D341Med (cell line): ENCODE measurements at places on chromosomes 6 and 20.

- DNase-seq: no peak
These were observed 132.9 kb upstream of the MCHR2 start for GRCh38 chr6:100126790-100127484.

DNA sequence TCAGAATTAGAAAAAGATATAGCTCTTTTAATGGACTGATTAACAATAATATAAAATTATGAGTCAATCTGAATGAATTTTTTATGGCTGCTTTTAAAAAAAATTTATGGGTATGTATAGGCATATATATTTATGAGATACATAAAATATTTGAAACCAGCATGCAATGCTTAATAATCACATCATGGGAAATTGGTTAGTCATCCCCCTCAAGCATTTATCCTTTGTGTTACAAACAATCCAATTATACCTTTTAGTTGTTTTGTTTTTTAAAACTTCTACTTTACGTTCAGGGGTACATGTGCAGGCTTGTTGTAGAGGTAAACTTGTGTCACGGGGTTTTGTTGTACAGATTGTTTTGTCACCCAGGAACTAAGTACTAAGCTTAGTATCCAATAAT, 63.4 kb upstream of the HMGCLL1 start:
- DNase-seq: no peak

- DNase-seq: no peak
These were observed 3.7 kb downstream of the KIF16B start for GRCh38 chr20:16569246-16570153.

DNA sequence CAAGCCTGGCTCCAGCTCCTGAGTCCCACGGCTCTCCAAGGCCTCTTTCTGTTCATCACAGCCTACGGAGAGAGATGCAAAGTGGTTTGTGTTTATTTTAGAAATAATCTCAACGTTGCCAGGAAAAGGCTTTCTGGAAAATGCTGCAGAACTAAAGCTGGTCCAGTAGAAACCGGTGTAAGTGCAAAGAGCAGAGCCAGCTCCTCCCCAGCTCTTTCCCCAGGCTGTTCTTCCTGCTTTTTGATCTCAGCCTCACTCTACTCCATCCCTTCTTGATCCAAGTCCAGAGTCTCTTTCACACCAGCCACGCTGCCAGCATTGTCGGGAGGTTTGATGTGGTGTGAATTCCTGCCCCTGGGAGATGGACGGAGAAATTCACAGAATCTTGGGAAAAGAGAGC, 69.8 kb downstream of the TMEM170B start:
- DNase-seq: no peak

- DNase-seq: no peak
These were observed 57.2 kb downstream of the RIOK1 start for GRCh38 chr6:7446619-7447325.
